Sciatic nerve (tissue), 2 donors: ENCODE measurements at places on chromosomes 11 and 22.
A peak's percentile ranks its signal among the peaks of the same experiment; 100 is the strongest.

DNA sequence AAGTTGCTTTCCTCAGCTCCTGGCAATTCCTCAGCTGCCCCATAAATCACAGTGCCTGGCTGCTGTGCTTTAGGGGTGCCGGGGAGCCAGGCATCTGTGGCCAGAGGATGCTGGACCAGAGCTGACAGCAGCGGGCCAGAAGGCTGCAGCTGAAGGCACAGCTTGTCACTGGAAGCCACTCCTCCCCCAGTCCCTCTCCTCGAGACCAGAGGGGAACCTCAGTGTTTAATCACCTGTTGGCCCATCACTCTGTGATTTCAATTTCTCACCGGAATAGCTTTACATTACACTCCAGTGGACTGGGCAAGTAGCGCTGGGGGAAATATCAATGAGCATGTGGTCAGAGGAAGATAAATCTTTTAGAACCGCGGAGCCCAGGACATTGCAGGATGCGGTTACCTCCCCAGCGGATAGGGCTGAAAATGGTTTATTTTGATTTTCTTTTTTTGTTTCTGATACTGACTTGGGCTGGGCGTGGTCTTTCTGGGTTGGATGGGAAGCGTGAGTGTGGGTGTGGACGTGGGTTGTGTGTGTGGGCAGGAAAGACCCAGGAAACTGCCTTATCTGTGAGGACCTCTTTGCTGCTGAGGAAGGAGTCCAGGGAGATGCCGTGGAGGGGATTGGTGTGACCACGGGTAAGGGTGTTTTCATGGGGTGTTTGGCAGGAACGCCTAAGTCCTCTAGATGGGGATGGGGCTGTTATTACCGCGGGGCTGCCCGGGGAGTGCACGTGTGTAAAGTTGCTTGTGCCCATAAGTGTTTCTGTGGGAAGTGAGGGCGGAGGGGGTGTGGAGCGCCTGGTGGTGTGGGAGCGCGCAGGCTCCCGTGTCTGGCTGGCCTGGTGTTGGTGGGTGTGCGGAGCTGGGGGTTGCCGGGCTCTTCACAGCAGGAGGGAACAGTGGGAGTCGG, 4.0 kb downstream of the DAGLA start:
- DNase-seq, result no peak

DNA sequence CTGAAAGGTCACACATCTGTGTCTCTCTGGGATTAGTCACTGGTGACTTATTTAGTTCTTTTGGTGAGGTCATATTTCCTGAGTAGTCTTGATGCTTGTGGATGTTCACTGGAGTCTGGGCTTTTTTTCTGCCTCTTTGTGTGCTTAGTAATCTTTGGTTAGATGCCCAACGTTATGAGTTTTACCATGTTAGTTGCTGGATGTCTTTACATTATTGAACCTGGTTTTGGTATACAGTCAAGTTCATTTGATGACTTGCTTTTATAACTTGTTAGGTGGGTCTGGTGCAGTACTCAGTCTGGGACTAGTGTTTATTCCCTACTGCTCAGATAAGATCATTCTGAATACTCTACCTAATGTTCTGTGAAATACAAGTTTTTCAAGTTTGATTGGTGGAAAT, 26.2 kb upstream of the SLC37A2 start:
- no peak for DNase-seq

DNA sequence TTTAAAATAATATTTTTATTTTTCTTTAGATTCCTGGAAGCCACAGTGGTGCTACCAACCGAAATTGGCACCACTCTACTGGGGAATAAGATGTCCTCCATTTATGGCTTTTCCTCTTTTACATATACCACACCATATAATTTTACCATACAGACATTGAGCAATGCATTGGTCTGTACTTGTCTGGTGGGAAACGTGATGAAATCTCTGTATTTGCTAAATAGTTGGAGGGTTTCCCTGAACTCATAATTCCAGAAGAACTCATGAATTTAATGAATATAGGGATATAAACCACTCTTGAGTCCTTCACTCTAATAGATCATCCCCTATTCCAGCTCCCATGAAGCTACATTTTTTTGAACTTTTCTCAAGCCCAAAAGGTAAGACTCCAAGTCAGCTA, 28.0 kb upstream of the MMP13 start:
- no peak for DNase-seq

GRCh38 chr11:72343006-72343756, 91.2 kb downstream of the CLPB start:
- DNase-seq, result no peak

- DNase-seq, result no peak
These were observed 25.2 kb upstream of the CCND1 start for GRCh38 chr11:69615545-69616278.

DNA sequence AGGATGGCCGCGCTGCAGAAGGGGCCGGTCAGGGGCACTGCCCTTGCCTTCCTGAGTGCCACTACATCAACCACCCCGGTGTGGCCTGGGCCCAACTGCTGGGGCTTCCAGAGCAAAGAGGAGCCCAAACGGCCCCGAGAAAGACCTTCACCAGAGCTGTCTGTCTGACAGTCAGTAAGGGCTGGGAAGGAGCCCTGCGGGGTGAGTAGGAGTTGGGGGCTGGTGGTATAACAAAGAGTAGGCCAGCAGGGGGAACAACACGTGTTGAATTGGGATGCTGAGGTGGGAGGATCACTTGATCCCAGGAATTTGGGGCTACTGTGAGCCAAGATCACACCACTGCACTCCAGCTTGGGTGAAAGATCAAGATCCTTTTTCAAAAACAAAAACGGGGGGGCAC, 3.9 kb downstream of the GSTT4 start:
- no peak for DNase-seq

DNA sequence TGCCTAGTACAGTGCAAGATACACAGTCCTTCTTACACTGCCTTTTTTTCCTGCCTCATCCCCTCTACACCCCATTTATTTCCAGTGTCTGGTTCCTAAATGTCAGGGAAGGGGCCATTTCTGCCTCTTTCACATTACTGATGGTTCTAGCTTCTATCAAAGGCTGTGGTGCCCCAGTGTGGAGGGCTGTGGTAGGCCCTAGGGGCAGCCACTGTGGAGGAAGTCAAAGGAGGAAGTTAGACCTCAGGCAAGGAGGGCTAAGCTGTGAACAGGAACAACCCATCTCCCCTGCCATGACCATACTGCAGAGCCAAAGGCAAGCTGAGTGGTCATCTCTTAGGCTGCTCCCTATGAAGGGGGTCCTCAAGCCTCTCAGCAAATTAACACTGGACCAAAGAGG, 81.9 kb upstream of the CRTAM start:
- DNase-seq, result no peak

- DNase-seq, result no peak
These were observed 45.8 kb upstream of the SLN start for GRCh38 chr11:107757661-107758060.

DNA sequence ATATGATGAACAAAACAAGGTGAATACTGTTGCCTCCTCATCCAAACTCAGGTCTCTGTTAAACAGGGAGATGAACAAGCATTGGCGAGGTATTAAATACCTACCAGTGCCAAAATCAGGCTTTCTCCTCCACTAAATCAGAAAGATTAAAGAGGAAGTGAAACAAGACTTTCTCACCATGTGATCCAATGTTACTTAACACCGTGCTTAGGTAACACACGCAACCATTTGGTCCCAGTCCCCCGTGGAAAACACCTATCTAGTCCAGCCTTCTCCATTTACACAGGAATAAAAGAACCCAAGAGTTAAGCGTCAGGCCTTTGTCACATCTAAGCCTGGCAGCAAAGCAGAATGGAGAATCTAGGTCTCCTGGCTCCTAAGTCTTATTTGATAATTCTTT, 34.5 kb downstream of the TENM4 start:
- no peak for DNase-seq

DNA sequence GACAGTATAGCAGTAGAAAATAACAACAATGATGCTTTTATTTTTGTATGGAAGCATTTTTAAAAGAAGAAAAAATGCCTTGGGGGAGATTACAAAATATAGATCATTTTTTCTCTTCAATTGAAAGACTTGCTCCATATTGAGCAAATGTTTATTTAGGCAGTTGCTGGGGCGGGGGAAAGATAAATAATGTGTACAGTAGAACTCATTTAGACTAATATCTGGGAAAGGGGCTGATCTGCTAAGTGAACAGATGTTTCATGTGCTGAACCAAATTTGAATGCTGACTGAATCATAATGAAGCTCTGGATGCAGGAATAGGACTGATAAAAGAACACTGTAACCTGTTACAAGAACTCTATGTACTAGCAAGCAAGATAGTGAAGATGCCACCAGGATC, 457.1 kb upstream of the TENM4 start:
- no peak for DNase-seq

GRCh38 chr11:27084518-27084917, 43.9 kb downstream of the BBOX1 start:
- no peak for DNase-seq

GRCh38 chr11:129951201-129951865, 51.3 kb downstream of the PRDM10 start:
- no peak for DNase-seq

DNA sequence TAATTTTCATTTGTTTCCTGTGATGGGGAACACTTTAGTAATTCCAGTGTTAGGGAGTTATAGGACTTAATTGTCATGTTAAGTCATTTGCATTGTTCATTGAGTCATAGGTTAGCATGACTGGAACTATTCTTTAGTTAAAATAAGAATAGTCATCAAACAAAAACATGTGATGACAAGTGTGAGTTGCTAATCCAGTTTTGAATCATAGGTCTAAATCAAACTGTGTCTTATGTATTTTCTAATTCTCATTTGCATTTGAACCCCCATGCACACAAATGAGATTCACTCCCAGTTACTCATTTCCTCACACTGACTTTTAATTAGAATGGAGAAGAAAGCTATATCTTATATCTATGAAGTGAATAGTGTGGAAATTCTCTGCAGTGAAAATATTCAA, 405.6 kb downstream of the LRRC4C start:
- DNase-seq, result no peak

DNA sequence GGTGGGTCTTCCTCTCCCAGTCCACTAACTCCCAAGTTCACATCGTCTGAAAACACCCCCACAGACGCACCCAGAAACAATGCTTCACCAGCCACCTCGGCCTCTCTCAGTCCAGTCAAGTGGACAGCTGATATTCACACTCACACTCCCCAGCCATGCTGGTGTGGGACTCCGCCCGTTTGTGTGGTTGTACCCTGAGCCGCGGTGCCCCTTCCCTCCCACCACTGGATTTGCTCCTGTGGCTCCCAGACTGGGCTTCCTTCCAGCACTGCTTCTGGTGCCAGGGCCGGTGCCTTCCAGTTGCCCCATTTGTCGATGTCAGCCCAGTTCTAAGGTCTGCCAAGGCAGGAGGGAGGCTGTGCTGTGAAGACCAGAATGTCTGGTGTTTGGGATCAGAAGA, 37.9 kb upstream of the PLET1 start:
- no peak for DNase-seq

DNA sequence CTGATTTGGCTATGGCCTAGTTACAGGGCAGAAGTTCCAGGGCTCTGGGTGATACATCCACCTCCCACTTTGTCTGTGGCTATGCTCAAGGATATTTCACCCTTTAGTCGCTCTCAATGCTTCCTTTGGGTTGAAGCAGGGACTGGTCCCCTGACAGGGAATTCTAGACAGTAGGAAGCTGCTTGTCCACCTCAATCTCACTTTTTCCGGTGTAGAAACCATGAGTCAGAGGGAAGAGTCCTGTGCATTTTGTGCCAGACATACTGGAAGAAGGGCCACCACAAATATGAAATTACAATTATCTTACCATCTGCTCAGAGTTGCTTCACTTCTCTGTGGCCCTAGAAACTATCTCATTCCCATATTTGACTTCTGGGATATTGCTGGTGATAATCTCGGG, 413.7 kb upstream of the FAT3 start:
- DNase-seq, result no peak

GRCh38 chr11:118672846-118673245, 6.6 kb downstream of the TREH start:
- DNase-seq, result no peak

DNA sequence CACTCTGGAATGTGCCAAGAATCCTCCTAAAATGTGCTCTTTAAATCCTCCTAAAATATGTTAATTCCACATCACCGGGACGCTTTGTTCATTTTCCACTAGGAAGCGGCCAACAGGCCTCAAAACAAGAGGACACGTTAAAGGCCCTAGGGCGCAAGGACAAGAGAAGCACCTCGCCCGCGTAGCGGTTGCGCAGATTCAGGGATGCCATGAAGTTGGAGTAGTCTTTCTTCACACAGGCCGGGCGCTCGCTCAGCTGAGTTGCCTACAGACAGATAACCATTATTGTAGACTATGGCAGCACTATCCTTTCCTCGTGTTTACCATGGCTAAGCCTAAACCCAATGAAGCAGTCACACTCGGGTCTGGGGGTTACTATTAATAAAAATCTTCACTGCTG, 29.5 kb upstream of the SERPIND1 start:
- DNase-seq, result no peak

DNA sequence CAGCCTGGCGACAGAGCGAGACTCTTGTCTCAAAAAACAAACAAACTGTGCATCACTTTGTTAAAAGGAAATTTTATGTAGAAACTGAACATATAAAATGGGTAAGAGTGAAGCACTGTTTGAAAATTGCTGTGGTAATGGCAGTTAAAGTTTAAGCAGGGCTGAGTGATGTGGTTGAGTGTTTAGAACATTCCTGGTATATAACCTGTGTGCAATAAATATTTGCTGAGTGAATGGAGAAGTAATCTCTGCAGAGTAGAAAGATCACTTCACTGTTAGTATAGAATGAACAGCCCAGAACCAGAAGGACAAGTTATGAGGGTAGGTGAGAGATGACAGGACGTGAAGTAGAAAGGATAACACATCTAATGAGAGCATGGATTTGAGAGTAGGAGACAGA, 27.3 kb downstream of the CECR2 start:
- DNase-seq, result no peak

- no peak for DNase-seq
These were observed 3.5 kb upstream of the CELSR1 start for GRCh38 chr22:46540874-46541273.

GRCh38 chr11:15346907-15347306, 232.2 kb downstream of the INSC start:
- no peak for DNase-seq

GRCh38 chr22:36612458-36612857, 83.5 kb upstream of the EIF3D start:
- peak; percentile 15 for DNase-seq

GRCh38 chr11:34997952-34998528, 81.6 kb downstream of the PDHX start:
- no peak for DNase-seq

DNA sequence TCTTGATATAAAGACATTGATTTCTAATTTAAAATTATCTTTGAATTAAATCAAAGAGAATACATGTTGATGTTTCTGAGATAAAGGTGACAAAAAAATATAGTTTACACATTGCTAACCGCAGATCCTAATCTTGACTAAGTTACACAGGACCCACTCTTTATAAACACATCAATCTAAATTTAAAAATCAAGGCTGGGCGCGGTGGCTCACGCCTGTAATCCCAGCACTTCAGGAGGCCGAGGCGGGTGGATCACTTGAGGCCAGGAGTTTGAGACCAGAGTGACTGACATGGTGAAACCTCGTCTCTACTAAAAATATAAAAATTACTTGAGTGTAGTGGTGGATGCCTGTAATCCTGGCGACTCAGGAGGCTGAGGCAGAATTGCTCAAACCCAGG, 1.9 kb downstream of the ARFGAP3 start:
- DNase-seq, result no peak

- no peak for DNase-seq
These were observed at the start of gene TUBA8 for GRCh38 chr22:18110194-18110953. Gene TUBA8 (plus strand): TSS chr22:18110809. CDS start chr22:18110866, 57 bp downstream.
